ENCODE measurements at places on chromosomes 5 and 9.

DNA sequence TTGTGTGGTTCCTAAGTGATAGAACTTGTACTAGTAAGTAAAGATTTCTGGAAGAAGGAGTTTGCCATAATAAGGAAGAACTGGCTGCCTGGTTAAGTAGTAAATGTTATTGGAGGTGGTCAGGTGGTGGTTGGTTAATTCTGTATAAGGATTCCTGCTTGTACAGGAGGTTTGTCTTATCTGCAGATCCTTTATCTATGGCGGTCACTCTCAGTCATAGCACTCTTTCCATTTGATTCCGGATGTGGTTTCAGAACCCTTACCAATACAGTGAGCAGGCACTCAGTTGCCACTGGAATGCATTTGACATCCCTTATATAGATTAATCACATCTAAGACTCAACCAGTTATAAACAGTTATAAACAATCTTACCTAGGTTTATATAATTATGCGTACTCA is 50.3 kb downstream of the RAD50 start:
- no peak for DNase-seq

- no peak for DNase-seq
Measured at GRCh38 chr5:56516035-56516434, 282.9 kb upstream of the ANKRD55 start.

DNA sequence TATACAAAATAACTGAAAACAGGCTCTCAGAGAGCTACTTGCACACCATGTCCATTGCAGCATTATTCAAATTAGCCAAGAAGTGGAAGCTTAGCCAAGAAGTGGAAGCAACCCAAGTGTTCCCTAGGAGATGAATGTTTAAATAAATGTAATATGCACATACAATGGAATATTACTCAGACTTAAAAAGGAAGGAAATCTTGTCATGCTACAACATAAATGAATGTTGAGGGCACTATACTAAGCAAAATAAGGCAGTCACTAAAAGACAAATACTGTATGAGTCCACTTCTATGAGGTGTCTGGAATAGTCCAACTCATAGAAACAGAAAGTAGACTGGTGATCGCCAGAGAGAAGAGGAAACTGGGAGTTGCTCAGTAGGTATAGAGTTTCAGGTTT is 438.1 kb downstream of the MAT2B start:
- no peak for DNase-seq

GRCh38 chr5:168836603-168837231 is 257.5 kb upstream of the PANK3 start:
- no peak for DNase-seq

DNA sequence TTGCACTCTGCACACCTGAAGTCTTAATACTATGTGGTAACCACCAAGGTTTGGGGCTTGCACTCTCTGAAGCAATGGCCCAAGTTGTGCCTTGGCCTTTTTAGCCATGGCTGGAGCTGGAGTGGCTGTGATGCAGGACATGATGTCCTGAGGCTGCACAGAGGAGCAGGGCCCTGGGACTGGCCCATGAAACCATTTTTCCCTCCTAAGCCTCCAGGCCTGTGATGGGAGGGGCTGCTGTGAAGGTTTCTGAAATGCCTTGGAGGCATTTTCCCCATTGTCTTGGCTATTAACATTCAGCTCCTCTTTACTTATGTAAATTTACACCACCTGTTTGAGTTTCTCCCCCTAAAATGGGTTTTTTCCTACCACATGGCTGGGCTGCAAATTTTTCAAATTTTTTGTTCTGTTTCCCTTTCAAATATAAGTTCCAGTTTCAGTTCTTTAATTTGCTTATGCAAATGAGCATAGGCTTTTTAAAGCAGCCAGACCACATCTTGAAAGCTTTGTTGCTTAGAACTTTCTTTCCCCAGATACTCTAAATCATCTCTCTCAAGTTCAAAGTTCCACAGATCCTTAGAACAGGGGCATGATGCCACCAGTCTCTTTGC is 237.4 kb upstream of the DMAC1 start:
- no peak for DNase-seq

Data from RKO (cell line).